Urothelium cell line (cell line): ENCODE measurements at places on chromosomes 5 and 9.

DNA sequence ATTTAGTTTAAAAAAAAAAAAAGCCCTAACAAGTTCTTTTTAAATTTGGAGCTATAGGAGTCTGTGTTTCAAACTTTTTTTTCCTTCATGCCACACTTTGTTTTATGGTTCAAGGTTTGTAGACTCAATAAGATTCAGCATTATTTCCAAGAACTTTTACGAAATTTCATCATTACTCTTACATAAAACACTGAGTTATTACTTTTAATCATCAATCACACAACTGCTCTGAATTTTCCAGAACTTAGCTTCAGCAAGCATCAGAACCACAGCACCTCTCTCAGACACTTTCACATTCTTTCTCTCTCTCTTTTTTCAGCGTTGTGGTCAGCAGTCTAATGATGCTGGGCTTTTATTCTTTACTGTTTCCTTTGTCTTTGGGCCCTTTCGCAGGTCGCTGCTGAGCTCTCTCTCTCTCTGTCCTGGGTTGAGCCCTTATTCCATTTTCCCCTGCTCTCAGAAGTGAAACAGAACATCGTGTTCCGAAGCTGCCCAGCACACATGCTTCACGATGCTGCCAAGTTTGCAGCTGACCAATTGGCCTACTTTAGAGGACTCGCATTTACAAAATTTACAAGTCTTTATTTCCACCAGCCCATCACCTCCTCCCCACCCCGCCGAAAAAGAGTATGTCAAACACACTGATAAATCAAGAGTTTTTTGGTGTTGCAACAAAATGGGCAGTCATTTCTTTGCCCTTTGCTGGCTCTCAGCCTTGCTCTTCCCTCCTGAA, 44.6 kb upstream of the PIK3R1 start:
- no peak for DNase-seq

DNA sequence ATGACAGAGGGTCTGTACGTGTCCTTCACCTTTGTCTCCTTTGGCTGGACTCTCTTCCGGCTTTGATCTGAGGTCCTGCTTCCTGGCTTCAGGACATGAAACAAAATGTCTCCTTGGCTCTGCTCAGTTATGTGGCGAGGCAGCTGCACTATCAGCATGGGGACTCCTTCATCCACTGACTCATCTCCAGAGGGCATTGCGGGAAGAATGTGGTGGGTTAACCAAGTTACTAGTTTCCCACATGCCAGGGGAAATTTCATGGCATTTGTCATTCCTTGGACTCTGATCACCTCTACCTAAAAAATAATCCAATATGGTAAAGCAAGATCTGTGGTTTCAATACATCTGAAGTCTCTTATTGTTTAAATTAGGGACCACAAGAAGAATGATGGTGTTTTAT, 259.7 kb downstream of the MED10 start:
- no peak for DNase-seq

GRCh38 chr5:102670224-102670836, 84.8 kb upstream of the PAM start:
- peak; percentile 38 for DNase-seq

DNA sequence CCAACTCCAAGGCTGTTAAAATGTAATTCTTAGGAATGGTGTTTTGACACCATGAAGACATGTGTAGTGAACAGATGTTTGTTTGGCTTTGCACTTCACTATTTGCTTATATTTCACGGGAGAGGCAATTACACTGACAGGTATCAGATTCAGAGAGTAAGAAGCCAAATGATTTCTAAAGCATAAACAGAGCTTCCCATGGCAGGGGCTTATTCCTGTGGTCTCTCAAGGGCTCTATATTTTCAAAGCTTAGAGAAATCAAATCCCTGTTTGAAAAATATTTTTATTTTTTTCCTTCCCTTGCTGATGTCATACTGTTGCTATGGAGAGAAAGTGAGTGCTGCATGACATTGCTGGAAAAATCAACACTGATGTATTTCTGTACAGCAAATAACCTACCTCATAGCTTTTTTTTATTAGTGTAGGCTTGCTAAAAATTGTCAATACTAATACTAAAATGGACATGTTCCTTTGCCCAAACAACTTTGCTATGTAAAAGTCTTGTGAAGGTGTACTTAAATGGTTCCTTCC, 161.4 kb downstream of the GIN1 start:
- no peak for DNase-seq

DNA sequence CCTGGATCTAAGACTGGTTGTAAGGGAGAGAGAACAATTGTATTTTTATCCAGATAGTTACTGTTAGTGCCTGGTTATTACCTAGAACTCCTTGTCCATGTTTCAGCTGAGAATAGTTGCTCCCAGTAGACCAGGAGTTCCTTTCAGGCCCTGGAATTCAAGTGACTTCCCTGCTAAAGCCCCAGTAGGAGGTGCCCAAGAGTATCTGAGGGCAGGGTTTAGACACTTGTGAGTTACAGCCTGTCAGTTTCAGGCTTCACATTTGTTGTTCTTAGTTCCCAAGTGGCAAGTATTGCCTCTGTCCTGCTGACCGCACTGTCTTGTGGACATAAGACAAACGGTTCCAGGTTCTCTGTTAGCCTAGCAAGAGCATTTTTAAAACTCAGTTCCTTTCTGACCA, 743.9 kb upstream of the SEMA6A start:
- DNase-seq: no peak

DNA sequence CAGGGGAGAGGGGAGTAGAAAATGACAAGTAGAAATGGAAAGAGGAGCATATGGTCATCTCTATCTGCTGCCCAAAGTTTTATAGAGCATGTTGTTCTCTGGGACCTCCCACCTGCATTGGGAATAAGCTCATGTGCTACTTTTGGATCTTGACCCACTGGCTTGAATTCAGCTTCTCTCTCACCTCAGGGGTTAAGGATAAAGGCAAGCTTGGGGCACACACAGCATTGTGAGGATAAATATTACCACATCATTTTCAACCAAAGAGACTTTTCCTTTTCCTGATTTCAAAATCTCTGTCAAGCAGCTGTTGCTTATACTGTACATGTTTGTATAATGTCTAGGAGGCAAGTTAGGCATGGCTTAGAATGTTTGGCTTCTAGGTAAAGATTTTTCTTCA, 16.6 kb downstream of the ATP10B start:
- no peak for DNase-seq

- no peak for DNase-seq
Measured at GRCh38 chr5:17995997-17996396, 361.7 kb downstream of the TAF11L14 start.

DNA sequence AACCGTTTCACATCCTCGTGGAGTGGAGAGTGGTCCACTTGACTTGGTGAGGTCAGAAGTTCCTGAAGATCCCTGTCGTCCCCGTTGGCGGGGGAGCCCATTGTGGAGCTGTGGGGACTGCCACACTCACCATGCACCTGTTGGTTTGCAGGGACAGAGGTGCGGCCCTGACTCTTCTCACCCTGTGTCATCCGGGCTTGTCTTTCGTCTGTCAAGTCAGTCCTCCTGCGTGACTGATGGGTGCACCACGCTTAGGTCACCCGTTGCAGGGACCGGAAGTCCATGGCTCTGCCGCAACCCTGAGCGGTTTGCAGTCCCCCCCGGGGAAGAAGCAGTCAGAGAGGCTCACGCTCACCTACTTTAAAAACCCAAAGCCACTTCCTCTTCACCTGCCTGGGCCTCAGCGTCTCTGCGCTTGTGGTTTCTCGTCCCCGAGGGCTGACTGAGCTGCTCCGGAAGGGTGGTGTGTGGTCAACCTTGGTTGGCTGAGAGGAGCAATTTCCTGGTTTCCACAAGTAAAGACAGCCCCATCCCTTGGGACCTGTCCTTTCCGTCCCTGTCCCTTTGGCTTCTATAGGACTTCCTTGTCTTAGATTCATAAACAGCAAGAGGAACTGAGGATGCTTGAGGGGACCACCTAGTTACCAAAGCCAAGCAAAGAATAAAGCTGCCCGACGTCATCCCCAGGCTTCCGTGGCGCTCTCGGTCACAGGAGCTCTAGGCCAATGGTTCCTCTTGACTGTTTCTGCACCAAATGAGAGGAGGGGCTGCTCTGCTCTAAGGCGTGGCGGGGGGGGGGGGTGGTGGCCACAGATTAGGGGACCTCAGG, 53.2 kb downstream of the USP20 start:
- DNase-seq: no peak

DNA sequence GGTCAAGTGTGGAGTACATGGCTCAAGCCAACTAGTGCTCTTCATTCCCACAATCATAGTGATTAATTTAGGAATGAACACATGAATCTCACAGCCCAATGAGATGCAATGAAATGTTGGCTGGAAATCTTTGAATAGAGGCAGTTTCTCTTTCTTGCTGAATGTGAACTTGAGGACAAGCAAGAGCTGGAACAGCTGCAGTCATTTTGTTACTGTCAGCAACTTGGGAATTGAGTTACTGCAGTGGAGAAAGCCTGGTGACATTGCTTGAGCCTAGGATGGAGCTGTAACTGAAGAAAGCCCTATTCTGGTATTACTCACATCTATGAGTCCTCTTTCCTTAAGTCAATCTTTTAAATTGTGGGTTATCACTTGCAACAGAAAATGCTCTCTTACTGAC, 62.3 kb downstream of the YIPF5 start:
- no peak for DNase-seq

GRCh38 chr5:178793151-178793550, 62.7 kb upstream of the ZNF354A start:
- no peak for DNase-seq

DNA sequence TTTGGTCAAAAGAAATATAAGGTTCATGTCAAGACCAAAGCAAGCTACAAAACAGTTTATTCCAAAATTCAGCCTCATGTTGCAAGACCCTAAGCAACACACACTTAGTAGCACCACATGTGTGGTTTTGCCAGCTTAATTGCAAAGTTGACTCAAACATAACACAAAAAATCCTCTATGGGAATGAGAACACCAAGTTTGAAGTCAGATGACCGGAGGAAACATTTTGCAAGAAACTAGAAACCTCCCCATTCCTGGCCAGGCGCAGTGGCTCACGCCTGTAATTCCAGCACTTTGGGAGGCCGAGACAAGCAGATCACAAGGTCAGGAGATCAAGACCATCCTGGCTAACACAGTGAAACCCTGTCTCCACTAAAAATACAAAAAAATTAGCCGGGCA, 261.8 kb downstream of the EBF1 start:
- DNase-seq: no peak

DNA sequence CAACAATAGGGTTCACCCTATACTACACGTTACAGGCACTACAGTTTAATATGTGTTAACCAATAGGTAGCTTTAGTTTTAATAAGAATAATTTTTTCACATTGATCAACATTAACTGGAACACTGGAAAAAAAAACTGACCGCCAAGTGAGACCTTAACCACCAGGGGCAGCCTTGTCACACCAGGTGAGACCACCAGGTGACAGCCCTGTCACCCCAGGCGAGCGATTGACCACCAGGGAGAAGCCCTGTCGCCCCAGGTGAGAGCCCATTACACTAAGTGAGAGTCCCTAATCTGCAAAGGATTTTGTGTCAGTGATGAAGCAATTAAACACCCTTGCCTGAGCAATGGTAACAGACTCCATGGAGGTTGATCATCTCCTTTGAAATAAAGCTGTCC, 75.4 kb upstream of the SYK start:
- no peak for DNase-seq

- no peak for DNase-seq
Measured at GRCh38 chr9:121725008-121725775, 73.8 kb downstream of the DAB2IP start.

DNA sequence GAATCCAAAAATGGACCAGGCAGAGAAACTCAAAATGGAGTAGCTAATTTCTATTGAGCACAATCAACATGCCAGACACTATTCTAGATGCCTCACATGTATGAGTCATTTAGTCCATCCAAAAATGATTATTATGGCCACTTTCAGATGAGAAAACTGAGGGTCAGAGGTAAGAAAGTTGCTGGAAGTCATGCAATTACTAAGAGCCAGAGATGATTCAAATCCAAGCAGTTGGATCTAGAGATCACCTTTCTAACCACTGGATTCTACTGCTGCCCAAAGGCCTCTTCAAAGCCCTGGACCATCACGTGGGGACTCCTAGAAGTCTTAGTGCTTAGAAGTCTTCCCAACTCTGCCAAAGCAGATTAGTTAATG, 51.8 kb upstream of the HMHB1 start:
- no peak for DNase-seq

DNA sequence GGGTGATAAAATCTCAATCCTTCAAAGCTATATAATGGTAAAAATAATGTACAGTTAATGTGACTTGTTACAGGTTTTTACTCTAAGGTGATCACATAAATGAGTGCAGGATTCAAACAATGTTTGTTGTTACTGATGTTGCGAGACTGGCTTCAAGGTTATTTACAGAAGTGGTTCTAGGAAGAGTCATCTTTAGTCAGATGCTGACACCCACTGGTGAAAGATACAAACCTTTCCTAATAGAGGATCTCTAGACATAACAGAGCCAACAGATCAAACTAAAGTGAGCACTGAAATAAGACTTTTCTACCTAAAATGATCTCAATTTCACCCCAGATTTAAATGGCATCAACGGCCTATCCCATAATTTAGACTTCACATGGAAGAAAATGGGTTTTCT, 20.2 kb downstream of the ARSB start:
- DNase-seq: no peak

DNA sequence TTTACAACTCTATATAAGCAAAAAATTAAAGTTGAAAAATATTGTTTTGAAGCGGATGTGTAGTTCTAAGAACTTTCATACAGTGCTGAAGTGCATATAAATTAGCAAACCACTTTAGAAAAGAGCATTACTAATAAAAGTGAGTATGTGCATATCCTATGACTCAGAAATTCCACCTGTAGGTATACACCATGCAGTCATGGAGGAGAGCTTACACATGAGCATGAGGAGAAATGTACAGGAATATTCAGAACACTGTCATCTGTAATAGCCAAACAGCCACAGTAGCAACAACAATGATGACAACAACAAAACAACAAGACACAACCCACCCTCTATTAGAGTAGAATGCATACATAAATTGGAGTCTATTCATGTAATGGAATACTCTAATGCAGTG, 138.2 kb upstream of the ARRDC3 start:
- DNase-seq: no peak

- DNase-seq: no peak
Measured at GRCh38 chr9:127991017-127991756, 10.4 kb upstream of the EEIG1 start.

- no peak for DNase-seq
Measured at GRCh38 chr5:13540168-13540750, 404.2 kb downstream of the DNAH5 start.

GRCh38 chr9:33024966-33025571, at the start of gene DNAJA1:
TSS of gene DNAJA1 (plus strand) at chr9:33025273. CDS start at chr9:33026485, 1,212 bp downstream.
- peak; percentile 98 for DNase-seq

- DNase-seq: no peak
Measured at GRCh38 chr5:103294906-103295305, 36.3 kb downstream of the MACIR start.

GRCh38 chr5:120073722-120074121, 390.4 kb upstream of the PRR16 start:
- no peak for DNase-seq

DNA sequence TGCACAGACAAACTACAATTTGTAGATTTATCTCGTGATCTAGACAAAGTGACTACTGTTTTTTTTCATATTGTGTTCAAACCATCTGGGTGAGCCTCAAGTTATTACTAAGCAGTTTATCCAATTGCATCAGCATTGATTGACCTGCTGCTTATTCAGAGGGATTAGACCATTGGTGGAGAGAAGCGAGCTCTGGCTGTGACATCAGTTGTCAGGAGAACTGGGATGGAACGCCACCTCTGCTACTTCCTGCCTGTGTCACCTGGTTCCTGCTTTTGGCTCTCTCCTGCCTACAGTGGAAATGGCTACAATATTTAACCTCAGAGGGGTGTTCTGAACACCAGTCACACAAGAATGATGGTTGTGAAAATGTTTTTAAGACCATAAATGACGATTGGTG, 12.1 kb downstream of the NR4A3 start:
- DNase-seq: no peak
